T-cell (primary cell): ENCODE measurements at places on chromosomes 16 and 17.

- DNase-seq, result peak; percentile 16
These were observed 147.3 kb downstream of the CCDC182 start for GRCh38 chr17:57597531-57598453.

- DNase-seq, result peak; percentile 32
These were observed 204.1 kb upstream of the CIBAR2 start for GRCh38 chr16:85316321-85316919.

DNA sequence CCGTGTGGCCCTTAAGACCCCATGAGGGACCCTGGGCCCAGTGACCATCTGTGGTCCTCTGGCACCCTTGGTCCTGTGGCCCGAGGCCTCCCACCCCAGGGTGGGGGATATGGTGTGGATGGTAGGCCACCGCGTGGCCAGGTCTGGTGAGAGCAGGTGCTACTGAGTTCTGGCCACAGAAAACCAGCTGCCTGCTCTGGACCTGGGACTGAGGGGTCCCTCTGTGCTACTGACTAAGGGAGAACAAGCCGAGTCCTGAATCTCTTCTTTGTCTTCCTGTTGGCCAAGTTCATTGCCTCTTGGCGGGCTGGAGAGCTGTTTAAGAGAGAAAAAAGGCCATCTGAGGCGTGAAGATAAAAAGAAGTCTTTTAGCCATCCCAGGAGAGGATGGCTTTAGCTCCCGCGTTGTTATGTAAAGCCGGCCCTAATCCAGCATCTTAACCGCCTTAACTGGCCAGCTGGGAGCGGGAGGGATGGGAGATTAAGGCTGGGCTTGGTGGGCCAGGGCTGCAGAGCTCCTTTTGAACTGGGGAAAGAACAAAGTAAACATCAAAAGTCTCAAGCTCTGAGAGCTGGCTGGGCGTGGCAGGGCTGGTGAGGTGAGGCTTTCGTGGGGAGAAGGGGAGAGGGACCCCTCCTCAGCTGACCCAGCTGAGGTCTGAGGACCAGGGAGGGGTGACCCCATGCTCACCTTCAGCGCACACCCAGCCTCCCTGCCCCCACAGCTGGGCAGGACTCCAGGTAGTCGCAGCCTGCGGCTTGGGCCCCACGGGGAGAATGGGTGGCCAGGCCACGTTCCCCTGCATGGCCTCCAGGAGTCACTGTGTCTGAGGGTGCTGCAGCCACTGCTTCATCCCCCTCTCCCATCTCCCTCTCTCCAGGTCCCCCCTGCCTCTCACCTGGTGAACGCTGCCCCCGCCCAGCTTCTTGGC is 62.4 kb downstream of the NKD1 start:
- no peak for DNase-seq

DNA sequence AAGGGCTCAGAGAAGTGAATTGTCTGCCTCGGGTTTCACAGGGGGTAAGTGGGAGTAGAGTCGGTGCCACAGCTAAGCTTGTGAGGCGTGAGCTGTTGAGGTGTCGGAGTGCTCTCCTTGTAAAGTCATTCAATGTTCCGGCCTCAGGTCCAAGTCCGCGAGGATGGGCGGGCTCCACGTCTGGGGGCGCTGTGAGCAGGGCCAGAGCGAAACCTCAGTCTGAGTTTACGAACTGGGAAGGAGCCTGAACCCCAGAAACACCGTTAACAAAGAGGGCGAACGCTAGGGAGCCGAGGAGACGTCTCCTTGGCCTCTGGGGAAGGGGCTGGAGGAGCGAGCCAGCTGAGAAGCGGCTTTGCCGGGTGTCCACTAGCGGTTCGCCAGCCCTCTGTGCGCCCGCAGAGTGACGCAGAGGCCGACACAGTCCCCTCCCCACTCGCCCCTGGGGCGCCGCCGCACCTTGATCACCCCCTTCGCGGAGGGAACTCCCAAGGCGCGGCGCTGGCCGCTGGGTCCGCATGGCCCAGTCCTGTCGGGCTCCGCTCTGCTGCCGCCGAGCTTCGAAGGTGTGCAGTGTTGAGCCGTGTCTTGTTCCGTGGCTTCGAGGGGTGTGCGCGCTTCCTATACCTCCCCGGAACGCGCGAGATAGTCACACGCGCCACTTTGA is 4.9 kb downstream of the IRX3 start:
- DNase-seq, result no peak

- DNase-seq, result no peak
These were observed 23.0 kb downstream of the SKAP1 start for GRCh38 chr17:48406936-48407567.

- no peak for DNase-seq
These were observed 9.2 kb upstream of the CES4A start for GRCh38 chr16:66979011-66979717.

DNA sequence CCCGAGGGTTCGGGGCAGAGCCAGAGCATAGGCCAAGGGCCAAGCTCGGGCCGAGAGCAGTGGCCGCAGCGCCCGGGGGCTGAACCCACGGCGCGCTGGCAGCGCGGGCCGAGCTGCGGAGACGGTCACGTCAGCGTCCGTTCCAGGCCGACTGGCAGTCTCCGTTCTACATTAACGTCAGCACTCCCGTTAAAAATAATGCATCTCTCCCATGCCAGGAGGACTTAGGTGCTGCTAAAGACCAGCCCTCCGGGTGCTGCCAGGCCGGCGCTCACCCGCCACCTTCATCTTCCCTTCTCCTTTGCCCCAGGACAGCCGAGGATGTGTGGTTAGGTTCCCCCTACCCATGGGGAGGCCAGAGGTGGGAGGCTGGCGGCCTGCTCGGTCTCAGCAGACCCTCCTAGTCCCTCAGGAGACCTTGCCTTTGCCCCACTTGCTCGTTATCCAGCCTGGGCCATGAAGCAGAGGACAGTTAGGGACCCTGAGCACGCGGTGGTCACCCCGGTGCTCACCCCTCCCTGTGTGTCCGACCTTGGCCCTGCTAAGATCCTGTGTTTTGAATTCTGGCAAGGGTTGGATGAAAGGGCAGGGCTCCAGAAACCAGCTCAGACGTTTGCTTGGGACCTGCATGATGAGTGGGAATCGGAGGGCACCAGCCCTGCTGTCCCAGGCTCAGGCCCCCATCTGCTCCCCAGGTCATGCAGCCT is 572 bp downstream of the MPG start:
- DNase-seq, result no peak

GRCh38 chr16:3819746-3820724 is 60.5 kb downstream of the CREBBP start:
- DNase-seq, result no peak

- no peak for DNase-seq
These were observed 38.2 kb upstream of the ICAM2 start for GRCh38 chr17:64058621-64059020.

DNA sequence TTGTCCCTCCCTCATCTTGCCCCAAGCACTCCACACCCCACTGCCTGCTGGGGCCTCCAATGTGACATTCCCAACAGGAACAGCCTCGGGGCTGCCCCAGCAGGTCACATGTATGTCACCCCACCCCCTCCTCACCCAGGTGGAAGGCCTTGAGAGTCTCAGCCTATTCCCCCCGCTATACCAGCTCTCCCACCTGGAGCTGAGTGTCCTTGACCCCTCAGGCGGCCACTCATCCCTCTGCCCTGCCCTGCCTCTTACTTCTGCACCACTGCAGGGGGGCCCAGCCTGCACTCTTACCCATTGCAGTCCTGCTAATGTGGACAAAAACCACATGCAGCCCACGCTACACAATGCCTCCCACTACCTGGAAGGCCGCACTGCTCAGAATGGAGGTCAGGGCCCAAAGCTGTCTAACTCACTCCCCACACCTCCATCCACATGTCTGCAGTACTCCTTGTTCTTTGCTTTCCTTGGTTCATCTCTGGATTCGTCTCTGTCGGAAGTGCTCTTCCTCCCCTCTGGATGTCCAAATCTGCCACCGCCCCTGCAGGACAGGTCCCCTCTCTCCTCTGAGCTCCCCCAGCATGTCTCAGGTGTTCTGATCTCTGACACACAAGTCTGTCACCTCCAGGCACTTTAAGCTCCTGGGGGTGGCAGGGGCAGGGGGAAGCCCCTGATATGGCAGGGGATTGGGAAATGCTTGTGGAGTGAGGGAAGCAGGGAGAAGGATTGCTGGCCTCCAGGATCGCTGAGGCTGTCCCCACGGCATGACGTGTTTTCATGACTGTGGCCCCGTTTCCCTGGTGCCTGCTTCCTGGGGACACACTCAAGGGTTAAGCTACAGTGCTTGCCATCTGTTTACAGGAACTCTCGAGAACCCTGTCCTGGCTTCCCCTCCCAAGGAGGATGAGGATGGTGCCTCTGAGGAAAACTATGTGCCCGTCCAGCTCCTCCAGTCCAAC is 20.8 kb downstream of the TRPV2 start:
- no peak for DNase-seq

DNA sequence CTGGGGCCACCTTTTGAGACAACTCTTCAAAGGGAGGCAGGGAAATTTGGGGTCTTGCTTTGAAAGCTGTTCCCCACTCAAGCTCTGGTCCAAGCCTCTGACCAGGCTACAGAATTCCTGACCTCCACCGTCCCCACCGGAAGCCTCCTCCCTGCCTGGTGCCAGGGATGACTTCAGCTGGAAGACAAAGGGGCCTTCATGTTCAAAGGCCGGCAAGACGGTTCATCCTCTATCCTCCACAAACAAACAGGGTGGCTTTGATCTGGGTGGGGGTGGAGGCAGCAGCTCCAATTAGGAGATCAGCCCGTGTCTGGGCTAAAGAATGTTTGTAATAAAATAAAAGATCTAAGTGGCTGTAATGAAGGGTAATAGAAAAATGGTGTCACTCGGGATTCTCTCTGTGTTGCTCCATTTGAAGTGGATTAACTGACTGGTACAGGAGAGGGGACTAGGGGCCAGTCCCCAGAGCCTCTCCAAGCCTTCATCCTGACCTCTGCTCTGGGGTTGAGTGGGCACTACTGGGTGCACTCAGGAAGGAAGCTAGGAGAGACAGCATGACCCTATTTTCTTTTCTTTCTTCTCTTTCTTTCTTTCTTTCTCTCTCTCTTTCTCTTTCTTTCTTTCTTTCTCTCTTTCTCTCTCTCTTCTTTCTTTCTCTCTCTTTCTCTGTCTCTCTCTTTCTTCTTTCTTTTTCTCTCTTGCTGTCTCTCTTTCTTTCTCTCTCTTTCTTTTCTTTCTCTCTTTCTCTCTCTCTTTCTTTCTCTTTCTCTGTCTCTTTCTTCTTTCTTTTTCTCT is 27.5 kb upstream of the NKD1 start:
- no peak for DNase-seq

- DNase-seq, result no peak
These were observed 223.2 kb upstream of the FOXF1 start for GRCh38 chr16:86286991-86287663.

DNA sequence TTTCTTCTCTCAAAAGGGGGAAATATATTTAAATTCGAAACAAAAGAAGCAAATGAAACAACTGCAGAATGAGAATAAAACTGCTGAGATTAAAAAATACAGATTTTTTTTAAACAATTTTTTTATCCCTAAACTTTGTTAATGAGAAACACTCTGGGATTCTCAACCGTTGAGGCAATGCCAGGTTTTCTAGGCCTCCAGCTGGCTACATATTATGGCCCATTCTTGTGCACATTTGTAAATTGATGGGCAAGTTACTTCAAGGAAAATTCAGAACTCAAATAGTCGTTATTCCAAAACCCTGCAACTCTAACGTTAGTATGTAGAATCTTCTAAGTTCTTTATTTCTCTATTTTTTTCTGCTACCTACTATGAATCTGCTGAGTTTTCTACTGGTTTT is 239.3 kb upstream of the WSCD1 start:
- DNase-seq, result no peak

- DNase-seq, result no peak
These were observed 3.1 kb downstream of the ITPRIPL2 start for GRCh38 chr16:19116711-19117449.

DNA sequence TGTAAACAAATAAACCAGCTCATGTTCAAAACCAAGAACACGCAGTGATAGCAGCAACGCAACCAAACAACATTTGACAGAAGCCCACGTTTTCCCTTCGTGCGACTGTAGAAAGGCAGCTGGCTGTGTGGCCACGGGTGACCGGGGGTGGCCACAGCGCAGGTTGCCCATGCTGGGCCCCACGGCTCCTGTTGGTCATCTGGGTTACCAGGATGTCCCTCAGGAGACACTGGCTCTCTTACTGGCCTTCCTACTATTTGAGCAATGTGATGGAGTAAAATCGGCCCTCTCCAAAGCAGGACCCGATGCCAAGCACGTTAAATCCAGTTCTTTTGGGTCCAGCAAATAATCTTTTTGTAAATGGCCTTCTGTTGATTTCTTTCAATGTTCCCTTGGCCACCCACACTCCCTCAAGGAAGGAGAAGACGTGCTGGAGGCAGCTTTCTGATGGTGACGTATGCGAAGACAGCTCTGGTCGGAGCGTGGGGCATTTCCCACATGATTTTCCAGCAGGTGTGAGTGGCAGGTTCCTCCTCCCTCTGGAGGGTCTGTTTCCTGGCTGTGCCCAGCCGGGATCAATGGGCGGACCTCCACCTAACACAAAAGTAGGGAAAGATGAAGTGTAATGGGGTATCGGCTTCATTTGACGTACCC is 143.1 kb upstream of the CHMP6 start:
- no peak for DNase-seq

- DNase-seq, result no peak
These were observed 2.5 kb upstream of the ZFHX3 start for GRCh38 chr16:73050201-73051099.

DNA sequence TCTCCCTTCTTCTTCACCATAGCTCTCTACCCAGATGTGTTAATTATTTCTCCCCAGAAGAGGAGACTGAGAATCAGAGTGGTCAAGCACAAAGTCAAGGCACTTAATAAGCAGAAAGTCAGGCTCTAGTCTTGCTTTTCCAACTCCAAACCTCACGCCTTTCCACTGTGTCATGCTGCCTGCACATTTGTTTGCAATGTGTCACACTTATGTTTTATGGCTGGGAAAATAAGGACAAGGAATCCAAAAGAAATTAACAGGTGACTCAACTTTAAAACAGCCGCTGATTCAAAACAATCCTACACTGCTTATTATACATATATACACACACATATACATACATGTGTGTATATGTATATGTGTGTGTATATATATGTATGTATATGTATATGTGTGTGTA is 255.7 kb upstream of the DYNLRB2 start:
- DNase-seq, result no peak

GRCh38 chr17:71710816-71711215 is 410.0 kb upstream of the SOX9 start:
- no peak for DNase-seq

- no peak for DNase-seq
These were observed 18.0 kb upstream of the ENDOV start for GRCh38 chr17:80397034-80397387.

GRCh38 chr16:55294931-55295342 is 29.1 kb upstream of the IRX6 start:
- no peak for DNase-seq

- DNase-seq, result no peak
These were observed 20.4 kb downstream of the POLR3E start for GRCh38 chr16:22317625-22318024.

DNA sequence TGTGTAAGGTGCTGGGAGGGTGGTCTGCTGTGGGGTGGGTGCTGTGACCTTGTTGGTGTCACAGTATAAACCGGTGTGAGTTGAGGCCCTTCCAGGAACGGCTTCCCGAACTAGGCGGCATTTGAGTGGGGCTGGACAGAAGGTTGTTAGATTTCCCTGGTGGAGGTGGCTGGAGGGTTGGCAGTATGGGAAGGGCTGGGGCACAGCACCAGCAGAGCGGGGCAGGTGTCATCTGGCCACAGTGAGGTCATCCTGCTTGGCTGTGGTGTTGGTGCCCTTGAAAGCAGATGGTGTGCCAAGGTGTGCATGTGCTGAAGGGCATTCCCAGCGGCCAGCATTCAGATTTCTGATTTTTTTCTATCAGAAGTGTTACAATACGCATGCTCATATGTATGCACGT is 28.1 kb downstream of the BANP start:
- DNase-seq, result no peak
